Chondrocyte (in vitro differentiated cells): ENCODE measurements at places on chromosomes 4 and X. TPM values are rescaled to one million over a fixed set of nuclear protein-coding genes. Genes with fewer than 3 reads are reported as not detected.

Gene NEUROG2
- total RNA-seq: not detected in 3 replicates

Gene CENPU
- 5.7 to 12.9 TPM (median 6.3 TPM) in 3 replicates for total RNA-seq

Gene RXFP1
- total RNA-seq: not detected in 3 replicates

Gene CXCL5
- 0.22 TPM in 1 of 3 replicates, not detected in the others for total RNA-seq

Gene GLRA2
- total RNA-seq: not detected in 3 replicates

Gene ARSH
- total RNA-seq: 0.36 to 0.85 TPM in 2 of 3 replicates, not detected in the other

Gene TLR1
- total RNA-seq: 0.15 to 1.1 TPM (median 0.38 TPM) in 3 replicates

DNA sequence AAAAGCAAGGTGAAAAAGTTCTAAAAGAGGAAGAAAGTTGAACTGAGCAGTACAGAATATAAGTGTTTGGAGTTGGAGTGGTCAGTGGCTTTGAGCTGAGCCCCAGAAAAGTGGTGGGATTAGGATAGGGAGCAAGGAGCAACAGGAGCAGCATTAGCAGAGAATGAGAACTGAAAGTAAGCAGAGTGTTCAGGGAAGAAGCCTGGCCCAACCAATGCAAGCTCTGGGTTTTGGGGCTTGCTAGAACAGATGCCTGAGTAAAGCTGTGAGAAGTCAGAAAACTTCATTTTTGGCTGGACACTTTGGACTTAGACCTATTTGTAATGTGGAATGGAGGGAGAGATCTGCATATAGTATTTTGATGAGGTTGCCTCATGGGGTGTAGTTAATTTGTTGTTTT is 17.8 kb downstream of the JADE1 start:
- H3K27ac ChIP-seq: no peak overlapping the region
- no peak overlapping the region for H3K4me3 ChIP-seq
- H3K4me1 ChIP-seq: peaks cover 75% of the 10 kb centered on the region
- peaks cover 2% of the 10 kb centered on the region for H3K36me3 ChIP-seq

- H3K4me3 ChIP-seq: peak overlapping the region; percentile 60
- H3K27ac ChIP-seq: no peak overlapping the region
- no peaks in the 10 kb centered on the region for H3K36me3 ChIP-seq
Observed at GRCh38 chrX:139691493-139691842, 16.5 kb downstream of the MCF2 start.

DNA sequence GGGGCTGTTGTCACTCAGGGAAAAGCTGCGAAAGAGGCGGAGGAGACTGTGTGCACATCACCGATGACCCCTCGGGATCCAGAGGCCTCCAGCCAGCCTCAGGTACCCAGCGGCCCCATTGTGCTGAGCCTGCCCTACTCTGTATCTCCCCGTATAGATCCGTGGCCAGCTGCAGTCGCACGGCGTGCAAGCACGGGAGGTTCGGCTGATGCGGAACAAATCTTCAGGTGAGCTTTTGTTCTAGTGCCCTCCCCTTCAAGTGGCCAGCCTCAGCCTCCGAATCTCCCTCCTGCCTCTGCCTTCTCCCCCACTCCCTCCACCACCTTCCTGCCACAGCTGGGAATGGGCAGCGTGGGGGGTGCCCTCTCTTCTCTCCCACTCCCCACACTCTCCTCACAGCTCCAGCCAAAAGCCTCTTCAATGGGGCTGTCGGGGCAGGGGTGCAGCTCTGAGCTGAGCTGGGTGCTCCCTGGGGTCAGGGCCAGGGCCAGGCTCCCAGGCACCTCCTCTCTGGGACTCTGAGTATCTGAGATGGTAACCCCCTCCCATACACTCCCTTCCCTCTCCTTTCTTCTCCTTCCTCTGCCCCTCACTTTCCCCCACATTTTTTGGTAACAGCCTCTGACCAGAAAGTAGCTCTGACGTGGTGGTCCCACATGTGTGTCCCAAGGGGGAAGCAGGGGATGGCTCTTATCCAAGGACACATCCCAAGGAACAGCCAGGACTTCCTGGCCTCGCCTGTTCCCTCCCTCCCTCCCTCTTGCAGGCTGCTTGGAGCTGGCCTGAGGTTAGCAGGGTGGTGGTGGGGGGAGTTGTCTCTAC is 20.4 kb upstream of the UBA1 start:
- DNase-seq: peak; percentile 37
- H3K36me3 ChIP-seq: peaks cover 13% of the 10 kb centered on the region
- no peaks in the 10 kb centered on the region for H3K27me3 ChIP-seq

GRCh38 chrX:12949205-12949926 is 25.5 kb upstream of the TMSB4X start:
- peaks cover 41% of the 10 kb centered on the region for H3K4me1 ChIP-seq
- H3K4me3 ChIP-seq: no peak overlapping the region
- peaks cover 1% of the 10 kb centered on the region for H3K36me3 ChIP-seq
- H3K27ac ChIP-seq: peak overlapping the region; percentile 85

GRCh38 chrX:9942086-9942485 is 25.1 kb upstream of the CLDN34 start:
- H3K36me3 ChIP-seq: no peaks in the 10 kb centered on the region
- H3K4me3 ChIP-seq: no peak overlapping the region
- no peaks in the 10 kb centered on the region for H3K27me3 ChIP-seq
- H3K27ac ChIP-seq: no peak overlapping the region

DNA sequence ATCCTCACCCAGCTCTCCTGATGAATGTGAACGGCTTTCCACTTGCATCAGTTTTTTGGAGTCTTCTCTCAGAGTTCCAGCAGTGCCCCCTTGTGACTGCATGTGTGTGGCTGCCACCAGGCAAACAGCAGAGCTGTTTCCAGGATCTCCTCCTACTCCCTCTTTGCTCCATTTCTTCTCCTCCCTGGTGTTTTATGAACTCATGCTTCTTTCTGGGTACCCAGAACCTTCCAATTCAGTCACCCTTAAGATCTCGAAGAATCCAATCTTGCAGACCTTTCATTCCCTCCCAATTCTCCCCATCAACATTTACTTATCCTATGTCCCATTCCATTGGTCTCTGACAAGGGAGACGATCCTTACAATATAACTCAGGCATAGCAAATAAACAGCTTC is 6.8 kb upstream of the TCEANC start:
- DNase-seq: no peak
- H3K4me1 ChIP-seq: peaks cover 21% of the 10 kb centered on the region
- H3K27me3 ChIP-seq: no peaks in the 10 kb centered on the region
- peak overlapping the region; percentile 65 for H3K27ac ChIP-seq
- H3K4me3 ChIP-seq: no peak overlapping the region
- H3K36me3 ChIP-seq: no peaks in the 10 kb centered on the region

DNA sequence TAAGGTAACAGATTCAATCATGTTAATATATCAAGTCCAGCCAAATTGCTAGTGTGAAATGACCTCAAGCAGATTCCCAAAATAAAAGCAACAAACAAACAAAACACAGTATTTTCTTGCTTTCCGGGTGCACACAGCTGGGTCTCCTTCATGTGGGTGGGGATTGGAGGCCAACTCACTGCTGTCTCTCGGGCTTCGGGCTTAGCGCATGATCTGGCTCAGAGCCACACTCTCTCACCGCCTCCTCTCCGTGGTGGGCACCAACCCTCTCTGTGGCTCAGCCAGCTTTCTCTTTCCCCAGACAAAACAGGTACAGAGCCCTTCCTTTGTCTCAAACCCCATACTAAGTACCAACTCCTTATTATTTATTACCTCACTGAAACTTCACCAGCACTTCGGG is 2.9 kb upstream of the REELD1 start:
- no peaks in the 10 kb centered on the region for H3K36me3 ChIP-seq
- DNase-seq: no peak
- H3K4me1 ChIP-seq: no peaks in the 10 kb centered on the region

DNA sequence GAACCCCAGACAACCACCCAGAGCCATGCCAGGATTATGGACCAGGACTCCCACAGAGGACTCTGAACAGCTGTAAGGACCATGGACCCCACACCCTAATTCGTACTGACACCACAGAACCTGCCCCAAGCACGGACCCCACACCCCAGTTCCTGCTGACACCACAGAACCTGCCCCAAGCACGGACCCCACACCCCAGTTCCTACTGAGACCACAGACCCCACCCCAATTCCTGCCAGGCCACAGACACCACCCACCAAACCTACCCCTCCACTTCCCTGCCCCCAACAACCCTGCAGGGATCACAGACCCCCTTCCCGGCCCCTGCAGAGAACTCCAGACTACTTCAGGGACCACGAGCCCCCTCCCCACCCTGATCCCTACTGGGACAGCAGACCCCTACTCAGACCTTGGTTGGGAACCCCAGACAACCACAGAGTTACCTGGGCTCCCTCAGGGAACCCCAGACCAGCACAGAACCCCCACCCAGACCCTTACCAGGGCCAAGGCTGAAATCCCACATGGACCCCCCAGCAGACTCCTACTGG is 1.4 kb upstream of the DHRSX start:
- peaks cover 27% of the 10 kb centered on the region for H3K4me1 ChIP-seq
- peak overlapping the region; percentile 45 for H3K27ac ChIP-seq
- peak overlapping the region; percentile 49 for H3K4me3 ChIP-seq
- H3K36me3 ChIP-seq: no peaks in the 10 kb centered on the region
